Natural killer cell (primary cell): ENCODE measurements at places on chromosomes 1 and 21.
A peak's percentile ranks its signal among the peaks of the same experiment; 100 is the strongest.

DNA sequence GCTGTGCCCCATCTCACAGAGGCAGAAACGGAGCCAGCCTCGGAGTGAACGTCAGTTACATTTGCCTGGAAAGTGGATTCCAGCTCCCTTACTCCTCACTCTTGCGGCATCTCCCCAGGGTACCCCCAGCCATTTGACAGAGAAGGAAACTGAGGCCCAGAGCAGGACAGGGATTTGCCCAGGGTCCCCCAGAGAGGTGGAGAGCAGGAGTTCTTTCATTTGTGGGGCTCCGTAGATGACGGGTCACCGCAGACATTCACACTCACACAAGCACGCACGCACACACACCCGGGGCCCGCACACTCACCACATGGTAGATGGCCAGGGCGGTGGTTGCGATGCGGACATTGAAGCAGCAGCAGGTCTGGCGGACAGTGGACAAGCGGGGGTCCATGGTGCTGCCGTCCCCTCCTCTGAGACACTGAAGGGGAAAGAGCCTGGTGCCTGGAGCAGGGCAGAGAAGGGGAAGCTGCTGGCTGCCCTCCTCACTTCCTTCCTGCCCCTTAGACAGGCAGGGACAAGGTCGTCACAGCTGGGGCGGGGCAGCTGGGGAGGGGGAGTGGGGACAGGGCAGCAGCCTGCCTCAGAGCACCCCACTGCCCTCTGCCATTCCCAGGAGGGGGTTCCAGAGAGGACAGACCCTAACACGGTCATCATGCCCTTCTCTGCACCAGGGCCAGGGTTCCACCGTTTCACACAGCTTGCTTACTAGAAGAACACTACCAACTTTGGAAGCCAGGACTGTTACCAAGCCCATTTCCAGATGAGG lies at the start of gene LAPTM5:
TSS of gene LAPTM5 (minus strand) at position 423 of the 769 bp plus-strand sequence. CDS start at position 394, 29 bp downstream.
- H3K36me3 ChIP-seq = peaks cover 2% of the 10 kb centered on the region
- peaks cover 88% of the 10 kb centered on the region for H3K4me1 ChIP-seq
- no peaks in the 10 kb centered on the region for H3K27me3 ChIP-seq
- H3K4me3 ChIP-seq = peak within 1 kb of the TSS; percentile 87
- DNase-seq = peak; percentile 78

DNA sequence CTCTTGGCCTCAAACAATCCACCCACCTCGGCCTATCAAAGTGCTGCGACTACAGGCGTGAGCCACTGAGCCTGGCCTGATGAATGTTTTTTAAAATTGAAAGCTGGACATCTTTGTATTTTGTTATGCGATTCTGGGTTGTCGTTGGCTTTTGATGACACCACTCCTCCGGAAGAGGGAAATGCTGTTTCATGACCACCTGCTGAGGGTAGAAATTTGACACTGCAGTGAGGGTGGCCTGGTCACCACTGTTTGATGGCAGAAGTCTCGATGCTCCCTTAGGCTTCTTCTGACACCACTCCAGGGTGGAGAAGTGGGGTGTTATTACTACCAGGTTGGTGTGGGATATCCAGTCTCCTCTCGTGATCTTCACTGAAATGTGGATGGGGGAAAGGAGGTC lies 357.2 kb downstream of the RGS7 start:
- no peak overlapping the region for H3K4me3 ChIP-seq
- no peaks in the 10 kb centered on the region for H3K36me3 ChIP-seq
- DNase-seq = no peak
- H3K27me3 ChIP-seq = no peaks in the 10 kb centered on the region
- H3K4me1 ChIP-seq = no peaks in the 10 kb centered on the region

- no peak overlapping the region for H3K4me3 ChIP-seq
- H3K36me3 ChIP-seq = no peaks in the 10 kb centered on the region
- no peak overlapping the region for H3K27ac ChIP-seq
- DNase-seq = no peak
- H3K4me1 ChIP-seq = no peaks in the 10 kb centered on the region
- no peaks in the 10 kb centered on the region for H3K27me3 ChIP-seq
Measured at GRCh38 chr1:93426181-93426580, 21.7 kb upstream of the FNBP1L start.

- H3K27me3 ChIP-seq = no peaks in the 10 kb centered on the region
- no peak for DNase-seq
- no peaks in the 10 kb centered on the region for H3K36me3 ChIP-seq
- no peaks in the 10 kb centered on the region for H3K4me1 ChIP-seq
- no peak overlapping the region for H3K4me3 ChIP-seq
Measured at GRCh38 chr1:33609739-33610138, 137.3 kb downstream of the ZSCAN20 start.

DNA sequence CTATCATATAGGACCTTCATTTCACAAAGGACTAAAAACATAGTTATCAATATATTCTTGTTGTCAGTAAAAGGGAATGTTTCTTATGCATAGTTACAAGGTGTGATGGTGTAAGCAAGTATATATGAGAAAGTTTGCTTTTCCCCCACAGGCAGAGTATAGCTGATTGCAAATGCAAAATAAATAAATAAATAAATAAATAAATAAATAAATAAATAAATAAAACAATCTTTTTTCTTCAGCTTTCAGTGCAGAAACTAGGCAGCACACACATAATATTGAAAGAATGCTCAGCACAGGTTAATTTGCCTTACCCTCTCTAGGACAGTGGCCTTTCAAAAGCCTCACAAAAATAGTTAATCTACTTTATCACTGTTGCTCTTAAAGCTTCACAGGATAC lies 138.8 kb downstream of the BRINP3 start:
- H3K27me3 ChIP-seq = no peaks in the 10 kb centered on the region
- no peak overlapping the region for H3K4me3 ChIP-seq

DNA sequence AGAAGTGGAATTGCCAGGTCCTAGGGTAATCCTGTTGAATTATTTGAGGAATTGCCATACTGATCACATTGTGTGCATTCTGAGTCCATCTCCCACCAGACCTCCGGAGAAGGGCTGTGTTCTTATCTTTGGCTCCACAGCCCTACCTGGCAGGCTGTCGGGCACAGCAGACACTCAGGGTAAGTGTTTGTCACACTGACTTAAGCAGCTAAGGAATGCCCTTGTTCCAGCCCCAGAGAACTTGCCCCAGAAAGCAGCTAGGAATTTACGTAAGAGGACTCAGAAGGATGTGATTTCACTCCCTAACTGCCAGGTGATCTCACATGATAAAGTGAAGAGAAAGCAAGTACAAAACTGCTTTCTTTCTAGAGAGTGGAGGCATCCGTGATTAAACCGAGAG lies 21.0 kb downstream of the VASH2 start:
- no peak for DNase-seq
- H3K27ac ChIP-seq = no peak overlapping the region
- no peak overlapping the region for H3K4me3 ChIP-seq
- no peaks in the 10 kb centered on the region for H3K36me3 ChIP-seq
- H3K4me1 ChIP-seq = no peaks in the 10 kb centered on the region

DNA sequence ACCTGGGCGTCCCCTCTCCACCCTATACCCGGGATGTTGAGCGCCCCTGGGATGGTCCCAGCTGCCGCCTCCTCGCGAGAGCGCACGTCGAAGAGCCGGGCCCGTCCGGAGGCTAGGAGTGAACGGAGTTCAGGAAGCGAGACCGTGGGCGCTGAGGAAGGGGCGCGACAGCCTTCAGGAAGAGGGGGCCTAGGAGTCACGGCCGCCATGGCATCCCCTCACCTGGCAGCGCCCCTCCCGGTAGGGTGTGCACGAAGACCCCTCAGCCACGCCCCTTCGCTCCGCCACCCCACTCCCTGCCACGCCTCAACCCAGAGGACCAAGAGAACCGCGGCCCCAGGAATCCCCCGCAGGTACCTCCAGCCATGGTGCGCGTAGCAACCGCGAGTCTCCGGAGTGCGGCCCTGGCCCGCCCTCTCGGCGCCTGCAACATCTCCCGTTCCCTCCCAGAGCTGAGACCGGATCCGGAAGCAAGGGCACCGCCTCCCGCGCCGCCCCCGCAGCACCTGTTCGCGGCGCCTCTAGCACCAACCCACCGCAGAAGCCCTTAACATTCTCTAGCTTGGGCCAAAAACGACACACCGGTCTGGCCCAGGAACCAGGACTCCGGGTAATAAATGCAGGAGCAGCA lies at the start of gene TSTD1:
TSS of gene TSTD1 (minus strand) at position 442 of the 631 bp plus-strand sequence. CDS start at position 367, 75 bp downstream.
- peak within 1 kb of the TSS; percentile 77 for H3K27ac ChIP-seq
- DNase-seq = peak; percentile 94
- peak within 1 kb of the TSS; percentile 95 for H3K4me3 ChIP-seq
- H3K27me3 ChIP-seq = no peaks in the 10 kb centered on the region

GRCh38 chr1:94259635-94260289 lies 22.4 kb upstream of the ARHGAP29 start:
- no peak for DNase-seq
- peaks cover 6% of the 10 kb centered on the region for H3K27me3 ChIP-seq
- no peaks in the 10 kb centered on the region for H3K4me1 ChIP-seq
- H3K4me3 ChIP-seq = no peak overlapping the region

- H3K27me3 ChIP-seq = no peaks in the 10 kb centered on the region
- H3K4me3 ChIP-seq = no peak overlapping the region
- H3K36me3 ChIP-seq = no peaks in the 10 kb centered on the region
- H3K27ac ChIP-seq = no peak overlapping the region
- DNase-seq = no peak
Measured at GRCh38 chr1:57968321-57968720, 544.5 kb upstream of the DAB1 start.

GRCh38 chr1:230067871-230068620 lies 1.0 kb downstream of the GALNT2 start:
- H3K27ac ChIP-seq = peak overlapping the region; percentile 16
- H3K27me3 ChIP-seq = no peaks in the 10 kb centered on the region
- H3K4me3 ChIP-seq = peak overlapping the region; percentile 81
- no peaks in the 10 kb centered on the region for H3K36me3 ChIP-seq
- H3K4me1 ChIP-seq = peaks cover 14% of the 10 kb centered on the region
